ENCODE measurements at places on chromosomes 1 and 21.

- DNase-seq, result no peak
These were observed 884 bp upstream of the LRRC8C start for GRCh38 chr1:89631816-89632656.

DNA sequence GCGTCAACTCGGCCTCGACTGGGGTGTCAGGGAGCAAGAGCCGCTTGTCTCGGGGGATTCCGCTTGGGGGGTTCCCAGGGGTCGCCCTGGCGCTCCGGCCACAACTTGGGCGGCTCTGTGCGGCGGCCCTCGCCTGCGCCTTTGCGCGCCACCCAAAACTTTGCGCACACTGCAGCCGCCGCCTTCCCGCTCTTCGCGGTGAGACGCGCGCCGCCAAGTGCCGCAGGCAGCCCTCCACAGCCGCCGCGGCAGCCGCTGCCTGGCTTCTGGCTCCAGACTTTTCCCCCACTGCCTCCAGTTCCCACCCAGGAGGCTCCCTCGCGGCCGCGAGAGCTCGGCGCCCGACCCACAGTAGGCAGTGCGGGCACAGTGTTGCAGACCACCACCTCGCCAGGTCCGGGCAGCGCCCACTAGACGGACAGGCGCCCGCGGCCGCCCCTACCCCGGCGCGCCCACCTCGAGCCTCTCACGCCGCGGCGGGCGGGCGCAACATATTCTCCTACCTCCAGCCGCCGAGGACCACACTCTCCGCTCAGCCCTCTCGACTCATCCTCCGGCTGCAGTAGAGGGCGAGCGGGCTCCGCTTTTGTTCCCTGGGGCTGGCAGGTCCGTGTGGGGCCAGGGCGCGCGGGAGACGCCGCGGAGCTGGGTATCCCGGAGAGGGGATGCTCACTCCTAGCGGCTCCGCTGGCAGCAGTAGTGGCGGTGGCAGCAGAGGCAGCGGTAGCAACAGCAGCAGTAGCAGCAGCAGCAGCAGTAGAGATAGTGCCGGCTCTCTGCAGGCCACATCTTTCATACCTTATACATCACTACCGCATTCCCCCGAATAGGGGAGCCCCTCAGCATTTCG, 296.6 kb downstream of the OMA1 start:
- no peak for DNase-seq

DNA sequence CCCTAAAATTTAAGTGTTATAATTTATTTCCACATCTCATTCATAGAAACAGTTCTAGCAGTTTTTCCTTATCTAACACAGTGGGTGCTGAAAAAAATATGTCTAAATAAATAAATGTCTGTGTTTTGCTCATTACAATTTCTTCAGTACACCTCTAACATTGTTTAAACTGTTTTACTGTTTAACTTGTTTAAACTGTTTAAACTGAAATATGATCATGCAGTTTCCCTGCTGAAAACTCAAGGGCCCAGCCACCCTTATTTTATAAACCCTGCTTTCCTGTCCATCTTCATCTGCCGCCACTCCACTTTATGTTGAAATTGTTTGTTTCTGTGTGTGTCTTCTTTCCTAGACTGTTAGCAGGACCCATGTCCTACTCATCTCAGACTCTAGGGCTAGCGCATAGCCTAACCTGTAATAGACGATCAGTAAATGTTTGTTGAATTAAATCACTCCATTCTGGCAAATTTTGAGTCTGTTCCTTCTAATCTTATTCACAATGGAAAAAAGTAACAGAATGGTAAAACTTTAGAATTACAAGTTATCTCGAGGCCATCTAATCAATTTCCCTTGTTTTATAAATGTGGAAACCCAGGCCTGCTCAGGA, 9.4 kb upstream of the PIK3C2B start:
- DNase-seq, result no peak

DNA sequence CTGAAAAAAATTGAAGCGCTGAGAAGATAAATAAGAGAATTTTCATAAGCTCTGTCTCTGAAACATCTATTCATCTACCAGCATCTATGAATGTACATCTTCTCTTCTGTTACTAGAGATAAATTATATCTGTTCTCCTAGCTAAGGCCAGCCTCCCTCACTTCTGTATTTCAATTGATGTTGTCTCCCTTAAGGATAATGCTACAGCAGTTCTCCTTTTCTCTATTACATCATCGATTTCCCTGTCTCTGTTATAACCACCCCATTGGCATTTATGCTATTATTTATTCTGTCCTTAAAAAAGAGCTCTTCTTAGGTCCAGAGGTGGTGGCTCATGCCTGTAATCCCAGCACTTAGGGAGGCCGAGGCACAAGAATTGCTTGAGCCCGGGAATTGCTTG, 42.9 kb upstream of the TMCO2 start:
- DNase-seq, result no peak

DNA sequence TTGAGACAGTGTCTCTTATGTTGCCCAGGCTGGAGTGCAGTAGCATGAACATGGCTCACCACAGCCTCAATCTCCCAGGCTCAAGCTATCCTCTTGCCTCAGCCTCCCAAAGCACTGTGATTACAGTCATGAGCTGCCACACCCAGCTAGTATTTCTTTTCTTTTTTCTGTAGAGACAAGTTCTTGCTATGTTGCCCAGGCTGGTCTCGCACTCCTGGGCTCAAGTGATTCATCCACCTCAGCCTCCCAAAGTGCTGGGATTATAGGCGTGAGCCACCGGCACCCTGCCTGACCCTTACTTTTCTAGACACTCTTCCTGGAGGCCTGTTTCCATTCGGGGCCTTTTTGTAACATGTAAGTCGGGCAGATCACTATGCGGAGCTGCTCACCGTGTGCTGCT, 30.1 kb upstream of the SRP9 start:
- no peak for DNase-seq

GRCh38 chr1:111990878-111991718, 1.6 kb upstream of the KCND3 start:
- no peak for DNase-seq

- no peak for DNase-seq
These were observed 3.6 kb downstream of the SLC16A4 start for GRCh38 chr1:110387048-110387754.

GRCh38 chr1:53195246-53196016, 1.2 kb upstream of the CPT2 start:
- DNase-seq, result no peak

DNA sequence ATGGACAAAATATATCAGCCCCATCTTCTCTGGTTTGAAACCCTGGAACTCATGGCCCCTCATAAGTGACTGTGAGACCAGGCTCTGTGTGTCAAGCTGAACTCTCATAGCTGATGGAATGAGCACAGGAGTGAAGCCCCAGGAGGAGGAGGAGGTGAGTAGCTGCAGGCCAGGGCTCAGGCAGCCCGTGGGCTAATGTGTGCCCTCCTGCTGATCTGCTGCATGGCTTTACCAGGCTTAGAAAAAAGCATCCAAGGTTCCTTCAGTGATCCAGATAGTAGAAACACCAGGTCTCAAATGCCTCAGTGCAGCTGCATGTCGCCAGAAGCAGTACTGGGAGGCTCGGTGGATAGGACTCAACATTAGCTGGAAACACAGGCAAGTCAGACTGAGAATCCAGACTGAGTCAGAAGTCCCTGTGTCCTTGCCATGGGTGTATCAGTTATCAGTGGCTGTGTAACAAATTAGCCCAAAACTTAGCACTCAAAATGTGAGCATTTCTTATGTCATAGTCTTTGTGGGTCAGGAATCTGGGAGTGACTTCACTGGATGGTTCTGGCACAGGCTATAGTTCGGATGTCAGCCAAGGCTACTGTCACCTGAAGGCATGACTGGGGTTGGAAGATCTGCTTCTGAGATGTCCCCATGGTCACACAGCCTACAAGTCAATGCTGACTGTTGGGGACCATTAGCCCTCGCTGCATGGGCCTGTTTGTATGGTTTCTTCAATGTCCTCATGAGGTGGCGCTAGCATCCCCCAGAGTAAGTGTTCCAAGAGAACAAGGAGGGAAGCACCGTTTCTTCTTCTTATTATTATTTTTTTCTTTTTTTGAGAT, 255.4 kb upstream of the IRF2BP2 start:
- no peak for DNase-seq

DNA sequence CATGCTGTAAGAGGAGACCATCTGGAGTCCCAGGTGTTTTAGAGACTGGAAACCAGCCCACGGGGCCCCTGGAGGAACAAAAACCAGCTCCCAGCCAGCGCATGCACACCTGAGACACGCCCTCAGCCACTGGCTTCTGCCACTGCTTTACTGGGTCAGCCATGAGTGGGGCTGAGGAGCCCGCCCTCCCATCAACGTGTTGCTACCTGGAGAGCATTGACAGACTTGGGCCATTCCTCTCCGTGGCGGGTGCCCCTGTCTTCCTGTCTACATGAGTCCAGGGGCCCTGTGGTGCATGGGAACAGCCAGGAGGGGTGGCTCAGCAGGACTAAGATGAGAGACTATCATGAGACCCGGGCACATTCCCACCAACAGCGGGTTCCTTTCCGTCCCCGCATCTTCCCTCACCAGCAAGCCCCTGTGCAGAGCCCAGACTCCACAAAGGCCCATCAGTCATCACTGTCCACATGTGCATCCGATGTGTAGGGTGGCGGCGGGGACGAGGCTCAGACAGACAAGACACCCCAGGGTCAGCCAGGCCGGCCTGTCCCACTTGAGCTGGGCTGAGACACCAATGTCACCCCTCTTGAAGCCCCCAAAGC, 45.4 kb upstream of the POFUT2 start:
- DNase-seq, result no peak

GRCh38 chr1:168135921-168136708, 615 bp downstream of the GPR161 start:
- DNase-seq, result no peak

GRCh38 chr1:243946946-243947345, 96.9 kb upstream of the AKT3 start:
- DNase-seq, result no peak

- DNase-seq, result peak; percentile 54
These were observed 30.3 kb upstream of the RLF start for GRCh38 chr1:40130892-40131291.

GRCh38 chr1:4916610-4917009, 262.2 kb downstream of the AJAP1 start:
- no peak for DNase-seq

DNA sequence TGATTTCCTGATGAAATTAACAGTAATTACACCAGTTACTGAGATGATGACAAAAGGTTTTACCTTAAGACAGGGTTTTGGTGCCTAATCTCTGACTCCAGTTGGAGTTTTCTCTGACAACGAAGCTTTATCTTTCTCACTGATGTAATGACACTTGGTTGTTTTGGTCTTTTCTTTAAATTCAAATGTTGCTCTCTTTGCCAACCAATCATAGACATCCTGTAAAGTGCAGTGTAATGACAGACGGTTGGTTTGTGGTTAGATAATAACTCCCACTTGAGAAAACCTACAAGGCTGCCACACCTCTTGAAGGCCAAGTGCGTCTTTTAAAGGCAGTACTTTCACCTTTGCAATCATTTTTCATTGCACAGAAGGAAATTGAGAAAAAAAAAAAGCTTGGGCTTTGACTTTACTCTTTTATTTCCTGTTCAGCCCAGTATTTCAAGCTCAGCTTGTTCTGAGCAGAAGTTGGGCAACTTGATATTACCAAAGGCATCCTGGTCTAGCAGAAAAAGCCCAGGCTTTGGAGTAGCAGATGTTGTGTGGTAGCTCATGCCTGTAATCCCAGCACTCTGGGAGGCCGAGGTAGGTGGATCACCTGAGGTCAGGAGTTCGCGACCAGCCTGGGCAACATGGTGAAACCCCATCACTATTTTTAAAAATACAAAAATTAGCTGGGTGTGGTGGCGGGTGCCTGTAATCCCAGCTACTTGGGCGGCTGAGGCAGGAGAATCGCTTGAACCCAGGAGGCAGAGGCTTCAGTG, 14.9 kb downstream of the PDIK1L start:
- DNase-seq, result peak; percentile 83

All from SIG-M5 (cell line).